Urinary bladder (tissue), 4 donors: ENCODE measurements at places on chromosomes 13 and 19. TPM values are rescaled to one million over a fixed set of nuclear protein-coding genes. Genes with fewer than 3 reads are reported as not detected.

The NAT14 gene
- polyA plus RNA-seq, result 27.0 TPM

The CCNA1 gene
- 0.24 TPM for polyA plus RNA-seq

The SMIM44 gene
- not detected for polyA plus RNA-seq

The CGB2 gene
- polyA plus RNA-seq, result not detected

The CLEC4G gene
- polyA plus RNA-seq, result 1.1 TPM

The DHDH gene
- polyA plus RNA-seq, result 0.75 TPM

The WDR18 gene
- polyA plus RNA-seq, result 36.6 TPM

The FLT3LG gene
- polyA plus RNA-seq, result 18.8 TPM

The NALCN gene
- 3.3 TPM for polyA plus RNA-seq

The RFXAP gene
- 6.1 TPM for polyA plus RNA-seq

The ZNF765 gene
- 5.7 TPM for polyA plus RNA-seq

The ZSCAN4 gene
- polyA plus RNA-seq, result 0.20 TPM

The ZNF260 gene
- polyA plus RNA-seq, result 5.7 TPM

The CEACAM7 gene
- not detected for polyA plus RNA-seq

The AP3D1 gene
- polyA plus RNA-seq, result 87.8 TPM

The MPHOSPH8 gene
- 34.3 TPM for polyA plus RNA-seq

The ZNF527 gene
- 5.3 TPM for polyA plus RNA-seq

The LGALS14 gene
- not detected for polyA plus RNA-seq

The FCAR gene
- 0.67 TPM for polyA plus RNA-seq

The TNNI3 gene
- not detected for polyA plus RNA-seq

The MUC16 gene
- polyA plus RNA-seq, result not detected

The FARP1 gene
- 30.6 TPM for polyA plus RNA-seq

The SKA3 gene
- polyA plus RNA-seq, result 0.22 TPM

The IRGC gene
- polyA plus RNA-seq, result not detected

The SRRM5 gene
- polyA plus RNA-seq, result 0.23 TPM
